NCI-H1436 (cell line): ENCODE measurements at places on chromosomes 1 and 21.

- DNase-seq = no peak
These were observed 2.7 kb downstream of the DAB1 start for GRCh38 chr1:57420981-57421785.

GRCh38 chr1:231626951-231627614 lies 493 bp downstream of the DISC1 start:
- DNase-seq = peak; percentile 71

DNA sequence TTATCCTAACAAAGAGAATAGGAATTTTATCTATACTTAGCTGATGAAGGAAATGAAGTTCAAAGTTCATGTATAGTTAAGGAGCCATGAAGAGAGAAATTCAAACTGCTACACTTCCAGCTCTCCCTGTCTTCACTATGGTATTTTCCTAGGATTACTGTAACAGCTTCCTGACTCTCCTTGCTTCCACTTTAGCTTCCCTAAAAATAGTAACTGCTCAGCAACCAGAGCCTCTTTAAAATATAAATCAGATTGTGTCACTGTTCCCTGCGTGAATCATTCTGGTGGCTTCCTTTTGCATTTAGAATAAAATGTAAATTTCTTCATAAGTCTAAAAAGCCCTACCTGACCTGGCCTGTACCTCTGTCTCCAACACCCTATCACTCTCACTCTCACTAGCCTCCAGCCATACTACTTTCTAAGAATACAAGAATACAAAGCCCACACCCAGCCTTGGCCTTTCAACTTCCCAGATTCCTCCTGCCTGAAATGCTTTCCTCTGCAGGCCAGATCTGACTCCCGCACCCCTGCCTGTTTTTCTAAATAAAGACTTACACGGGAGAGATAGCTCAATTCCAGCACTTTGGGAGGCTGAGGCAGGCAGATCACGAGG lies 30.5 kb downstream of the OR10J1 start:
- no peak for DNase-seq

- no peak for DNase-seq
These were observed 10.6 kb downstream of the G0S2 start for GRCh38 chr1:209685821-209686220.

DNA sequence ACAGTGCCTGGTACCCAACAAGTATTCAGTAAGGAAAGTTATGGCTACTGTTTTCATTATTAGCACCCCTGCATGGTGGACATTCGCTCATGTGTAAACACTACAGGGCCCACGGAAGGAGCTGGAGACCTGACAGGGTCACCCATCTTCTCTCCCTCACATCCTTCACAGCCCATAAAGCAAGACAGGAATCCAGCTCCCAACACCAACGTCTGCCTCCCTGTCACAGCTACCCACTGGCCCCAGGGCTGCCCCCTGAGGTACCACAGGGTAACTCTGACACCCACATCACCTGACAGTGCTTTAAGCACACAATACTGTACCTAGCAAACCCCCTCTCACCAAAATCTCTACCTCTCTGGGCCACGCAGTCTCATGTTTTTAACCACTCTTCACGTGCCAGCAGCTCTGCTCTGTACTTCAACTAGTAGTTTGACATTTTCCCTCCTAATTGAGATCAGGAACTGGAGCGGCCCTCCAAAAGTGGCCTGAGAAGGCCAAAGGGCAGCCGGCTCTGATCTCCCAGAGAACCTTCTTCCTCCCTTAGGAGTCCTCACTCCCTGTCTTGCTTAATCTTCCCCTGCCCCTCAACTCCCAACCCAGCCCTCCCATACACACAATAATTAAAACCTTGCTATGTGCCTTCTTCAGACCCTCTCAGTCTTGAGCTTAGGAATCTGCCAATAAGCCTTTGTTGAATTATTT lies 76.8 kb downstream of the CD34 start:
- no peak for DNase-seq

DNA sequence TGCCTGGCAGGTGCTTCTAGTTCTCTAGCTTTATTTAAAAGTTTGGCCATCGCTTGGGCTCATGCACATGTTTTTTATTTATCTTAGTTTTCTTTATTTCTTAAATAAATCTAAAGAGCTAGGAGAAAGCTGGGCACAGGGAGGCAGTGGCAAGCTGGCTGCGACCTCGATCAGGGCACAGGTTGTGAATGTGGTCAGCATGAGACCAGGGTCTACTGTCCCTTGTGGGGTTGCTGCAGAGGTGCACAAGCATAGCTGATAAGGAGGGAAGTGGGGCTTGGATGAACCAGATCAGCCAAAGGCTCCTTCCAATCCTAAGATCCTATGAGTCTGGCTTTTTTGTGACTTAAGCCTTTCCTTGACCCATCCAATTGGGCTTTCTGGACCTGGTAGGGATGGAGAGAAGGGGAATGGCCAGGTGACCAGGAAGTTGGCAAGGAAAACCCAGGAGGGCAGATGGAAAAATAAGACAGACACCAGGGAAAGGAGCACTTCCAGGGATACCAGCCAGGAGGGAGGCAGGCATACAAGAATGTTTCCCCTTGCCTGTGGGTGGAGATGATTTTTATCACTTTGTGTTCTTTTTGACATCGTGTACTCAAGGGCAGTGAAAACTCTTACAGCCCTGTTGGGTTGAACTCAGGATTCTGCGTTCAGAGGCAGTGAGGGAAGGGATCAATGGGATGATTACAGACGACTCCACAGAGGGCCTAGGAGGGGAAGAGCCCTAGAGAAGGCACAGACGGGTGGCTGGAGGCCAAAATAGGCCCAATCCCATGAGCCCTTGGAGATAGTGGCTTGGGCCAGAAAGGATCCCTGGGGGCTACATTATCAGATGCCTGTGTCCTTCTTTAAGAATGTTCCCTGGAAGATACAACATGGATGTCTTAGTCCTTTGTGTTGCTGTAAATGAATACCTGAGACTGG lies 8.5 kb downstream of the CYP4B1 start:
- DNase-seq = no peak

DNA sequence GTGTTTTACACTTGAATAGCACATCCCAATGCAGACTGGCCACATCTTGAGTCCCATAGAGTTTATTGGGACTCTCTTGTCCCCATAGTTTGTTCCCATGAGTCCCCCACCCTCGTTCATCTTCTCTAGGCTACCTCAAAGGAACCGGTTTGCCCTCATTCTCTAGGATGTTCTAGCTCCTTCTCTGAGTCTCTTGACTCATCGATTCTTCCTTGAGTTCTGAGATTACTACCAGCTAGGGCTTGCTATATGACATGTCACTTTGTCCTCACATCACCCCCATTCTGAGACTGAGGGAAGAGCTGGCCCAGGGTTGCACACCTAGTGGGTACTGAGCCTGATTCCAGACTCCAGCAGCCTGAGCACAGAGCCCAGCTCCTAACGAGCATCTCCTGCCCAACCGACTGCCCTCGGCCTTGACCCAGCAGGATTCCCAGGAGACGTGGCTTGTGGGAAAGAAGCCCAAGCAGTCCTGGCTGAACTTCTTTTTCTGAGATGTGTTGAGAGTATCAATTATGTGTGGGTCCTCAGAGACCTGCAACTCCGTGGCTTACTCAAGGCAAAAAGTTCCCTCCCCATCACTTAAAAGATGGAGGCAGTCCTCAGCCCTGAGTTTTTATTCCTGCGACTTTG lies 42.0 kb downstream of the TMEM51 start:
- no peak for DNase-seq

- DNase-seq = peak; percentile 67
These were observed 78.1 kb downstream of the IER5 start for GRCh38 chr1:181166377-181167196.

DNA sequence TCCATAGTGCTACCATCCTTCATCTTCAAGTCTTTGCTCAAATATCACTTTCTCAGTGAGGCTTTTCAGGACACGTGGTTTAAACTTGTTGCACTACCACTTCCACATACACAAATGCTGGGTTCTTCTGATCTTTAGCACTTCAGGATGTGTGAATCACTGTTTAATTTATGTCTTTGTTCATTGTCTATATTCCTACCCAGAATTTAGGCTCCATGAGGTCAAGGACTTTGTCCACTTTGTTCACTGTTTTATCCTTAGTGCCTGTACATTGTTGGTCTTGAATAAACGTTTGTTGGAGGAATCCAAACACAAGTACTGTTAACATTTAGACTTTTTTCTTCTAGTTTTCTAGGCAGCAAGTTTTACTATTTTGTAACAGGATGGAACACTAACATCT lies 42.6 kb upstream of the RALGPS2 start:
- no peak for DNase-seq

GRCh38 chr1:35851132-35851869 lies 31.7 kb upstream of the AGO1 start:
- no peak for DNase-seq

DNA sequence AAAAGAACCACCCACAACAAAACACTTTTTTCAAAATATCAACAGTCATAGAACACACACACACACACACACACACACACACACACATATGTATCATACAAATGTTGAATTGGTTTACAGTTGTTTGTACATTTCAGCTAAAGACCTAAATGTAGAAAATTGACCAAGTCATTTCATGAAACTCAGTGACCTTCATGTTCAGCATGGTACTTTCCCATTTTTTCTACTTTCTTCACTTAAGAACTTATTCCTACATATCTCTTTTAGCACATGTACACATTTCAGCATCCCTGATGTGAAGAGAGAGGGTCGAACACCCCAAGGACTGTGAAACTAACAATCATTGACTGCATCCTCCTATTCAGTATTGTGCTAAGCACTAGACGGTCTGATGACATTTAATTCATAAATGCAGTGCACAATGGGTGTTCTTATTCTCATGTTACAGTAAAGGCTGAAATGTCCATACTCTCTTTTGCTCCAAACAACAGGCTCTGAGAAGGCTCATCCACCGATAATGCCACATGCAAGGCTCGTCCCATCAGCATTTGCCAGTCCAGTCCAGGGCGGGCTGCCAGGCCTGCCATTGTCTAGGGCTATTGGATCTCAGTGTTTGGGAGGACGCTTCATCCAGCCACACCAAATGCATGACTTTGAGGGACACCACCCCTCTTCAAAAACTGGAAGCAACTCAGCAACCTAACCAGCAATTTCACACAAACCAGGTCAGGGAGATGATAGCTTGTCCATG lies 150.1 kb upstream of the RUNX1 start:
- no peak for DNase-seq

DNA sequence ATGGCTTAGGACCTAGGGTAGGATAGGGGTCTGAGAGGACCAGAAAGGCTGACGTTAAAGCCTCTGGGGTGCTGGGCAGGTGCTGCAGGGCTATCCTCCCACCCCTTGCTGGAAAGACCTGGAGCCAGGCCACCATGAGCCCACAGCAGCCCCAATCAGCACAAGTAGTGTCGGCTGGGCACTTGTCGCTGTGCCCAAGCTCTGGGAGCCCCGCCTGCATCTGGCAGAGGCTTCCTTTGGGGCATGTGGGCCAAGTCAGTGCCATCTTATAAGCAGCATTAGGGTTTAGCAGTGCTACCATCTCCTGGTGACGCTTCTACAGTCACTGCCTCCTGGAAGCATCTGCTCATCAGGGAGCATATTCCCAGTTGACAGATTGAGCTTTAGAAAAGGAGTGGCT lies 31.3 kb downstream of the MAN1C1 start:
- DNase-seq = no peak

- no peak for DNase-seq
These were observed 209.5 kb downstream of the RERE start for GRCh38 chr1:8607906-8608305.

GRCh38 chr1:22976461-22977243 lies 4.0 kb upstream of the LACTBL1 start:
- DNase-seq = peak; percentile 79

DNA sequence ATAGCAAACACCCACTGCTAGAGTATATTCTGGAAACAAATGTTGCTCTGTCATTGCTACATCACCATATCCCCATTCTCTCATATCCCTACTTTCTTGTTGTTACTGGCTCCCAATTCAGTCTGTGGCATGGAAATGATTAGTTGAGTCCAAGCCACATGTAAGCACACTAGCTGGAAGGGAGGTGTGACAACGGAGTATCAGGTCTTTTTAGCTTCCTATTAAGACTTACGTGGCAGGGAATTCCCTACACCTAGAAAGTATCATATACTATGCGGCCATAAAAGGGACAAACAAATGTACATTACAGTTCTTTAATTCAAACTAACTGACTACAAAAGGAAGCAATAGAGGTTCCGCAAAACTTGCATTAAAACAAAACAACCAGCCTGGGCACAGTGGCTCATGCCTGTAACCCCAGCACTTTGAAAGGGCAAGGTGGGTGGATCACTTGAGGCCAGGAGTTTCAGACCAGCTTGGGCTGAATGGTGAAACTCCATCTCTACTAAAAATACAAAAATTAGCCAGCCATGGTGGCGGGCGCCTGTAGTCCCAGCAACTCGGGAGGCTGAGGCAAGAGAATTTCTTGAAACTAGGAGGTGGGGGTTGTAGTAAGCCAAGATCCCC lies 48.6 kb downstream of the INTS7 start:
- no peak for DNase-seq

DNA sequence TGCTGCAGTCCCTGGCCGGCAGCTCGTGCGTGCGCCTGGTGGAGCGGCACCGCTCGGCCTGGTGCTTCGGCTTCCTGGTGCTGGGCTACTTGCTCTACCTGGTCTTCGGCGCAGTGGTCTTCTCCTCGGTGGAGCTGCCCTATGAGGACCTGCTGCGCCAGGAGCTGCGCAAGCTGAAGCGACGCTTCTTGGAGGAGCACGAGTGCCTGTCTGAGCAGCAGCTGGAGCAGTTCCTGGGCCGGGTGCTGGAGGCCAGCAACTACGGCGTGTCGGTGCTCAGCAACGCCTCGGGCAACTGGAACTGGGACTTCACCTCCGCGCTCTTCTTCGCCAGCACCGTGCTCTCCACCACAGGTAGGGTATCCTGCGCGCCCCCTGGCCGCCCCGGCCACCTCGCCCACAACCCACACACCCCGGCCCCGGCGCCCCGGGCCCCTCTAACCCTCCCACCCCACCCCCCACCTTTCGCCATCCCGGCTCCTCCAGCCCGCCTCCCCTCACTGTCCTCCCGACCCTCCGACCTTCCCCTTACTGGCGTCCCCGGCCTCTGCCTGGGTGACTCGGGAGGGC lies 352 bp downstream of the KCNK1 start:
- DNase-seq = peak; percentile 31

GRCh38 chr1:206145771-206146290 lies 28.6 kb upstream of the AVPR1B start:
- DNase-seq = no peak

GRCh38 chr1:17067069-17067426 lies 13.2 kb upstream of the SDHB start:
- no peak for DNase-seq

DNA sequence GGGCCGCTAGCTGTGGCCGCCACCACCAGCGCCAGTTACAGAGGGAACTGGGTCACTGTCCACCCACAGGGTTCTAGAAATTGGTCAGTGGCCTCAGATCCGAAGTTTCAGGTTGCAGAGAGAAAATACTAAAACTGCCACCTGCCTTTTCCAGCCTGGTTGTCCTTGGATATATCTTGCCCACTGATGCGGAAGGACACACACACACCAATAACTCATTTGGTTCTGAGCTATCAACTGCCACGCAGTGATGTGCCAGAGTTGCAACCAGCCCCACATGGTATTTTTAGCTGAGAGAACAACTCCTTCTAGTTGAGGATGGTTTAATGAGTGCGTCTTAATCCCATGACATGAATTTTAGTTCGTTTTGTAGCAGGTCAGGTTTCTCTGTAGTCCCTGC lies 68.1 kb downstream of the SH3BGR start:
- no peak for DNase-seq
